NCI-H1417 (cell line): ENCODE measurements at places on chromosomes 2 and 18.

GRCh38 chr2:33336036-33336625 lies 140.3 kb upstream of the RASGRP3 start:
- DNase-seq, result no peak

DNA sequence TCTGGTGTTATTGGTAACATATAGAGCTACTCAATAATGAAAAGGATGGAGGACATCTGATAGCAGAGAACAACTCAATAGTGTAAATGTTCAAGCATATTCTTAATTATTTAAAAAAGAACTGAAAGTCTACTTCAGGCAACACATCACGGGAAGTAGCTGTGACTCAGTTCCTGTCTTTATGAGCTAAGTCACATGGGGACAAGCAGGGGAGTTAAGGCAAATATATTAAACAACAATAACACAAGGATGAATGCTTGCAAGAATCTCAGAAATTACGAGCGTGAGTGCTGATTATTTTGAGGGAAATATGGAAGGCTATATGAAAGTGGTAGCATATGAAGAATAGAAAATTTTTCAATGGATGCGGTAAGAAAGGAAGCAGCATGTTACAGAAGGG lies 4.0 kb upstream of the HNMT start:
- DNase-seq, result no peak

DNA sequence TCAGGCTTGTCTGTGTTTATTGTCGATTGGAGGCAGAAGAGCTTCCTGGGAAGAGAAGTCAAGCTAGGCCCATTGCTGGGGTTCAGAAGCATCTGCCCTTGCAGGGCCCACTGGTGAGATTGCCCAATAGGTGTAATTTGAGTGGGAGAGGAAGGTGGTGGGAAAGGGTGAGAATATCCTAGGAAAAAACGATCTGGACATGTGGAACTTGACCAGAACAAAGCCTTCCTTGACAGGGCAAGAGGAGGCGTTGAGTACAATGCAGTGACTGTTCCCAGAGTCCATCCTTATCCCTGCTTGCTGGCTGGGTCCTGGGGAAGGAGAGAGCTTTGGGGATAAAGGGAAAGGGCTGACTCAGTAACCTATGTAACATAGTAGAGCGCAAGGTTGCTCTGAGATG lies 27.1 kb downstream of the NABP1 start:
- no peak for DNase-seq

DNA sequence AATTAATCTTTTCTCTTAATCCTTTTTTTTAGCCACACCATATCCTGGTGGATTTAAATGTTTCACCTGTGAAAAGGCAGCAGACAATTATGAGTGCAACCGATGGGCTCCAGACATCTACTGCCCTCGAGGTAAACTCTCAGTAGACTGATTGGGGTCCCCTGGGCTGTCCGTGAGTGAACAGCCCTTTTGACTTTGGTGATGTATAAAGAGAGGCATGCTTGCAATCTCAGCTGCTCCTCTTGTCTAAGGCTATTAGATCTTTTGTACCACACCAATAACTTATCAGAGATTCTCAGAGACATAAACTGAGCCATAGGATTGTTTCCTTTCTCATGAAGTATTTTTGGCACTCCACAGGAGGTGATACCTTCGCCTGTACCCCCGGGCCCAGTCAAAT lies 118.6 kb downstream of the LYPD6 start:
- DNase-seq, result no peak

DNA sequence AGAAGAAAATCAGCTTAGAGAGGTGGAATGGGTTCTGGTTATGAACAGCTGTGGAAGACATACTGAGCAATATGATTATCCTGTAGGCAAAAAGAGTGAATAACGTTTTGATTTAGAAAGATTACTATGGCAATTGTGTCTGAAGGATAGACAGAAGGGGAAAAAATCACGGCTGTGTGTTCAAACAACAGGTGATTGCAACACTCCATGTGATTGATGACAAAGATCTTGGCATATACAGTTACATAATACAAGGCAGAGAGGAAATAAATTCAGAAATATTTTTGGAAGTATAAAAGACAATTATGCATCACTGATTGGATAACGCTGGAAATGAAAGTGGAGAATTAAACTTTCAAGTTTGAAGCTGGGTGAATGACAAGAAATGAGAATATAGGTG lies 58.5 kb upstream of the KCNJ3 start:
- DNase-seq, result no peak

DNA sequence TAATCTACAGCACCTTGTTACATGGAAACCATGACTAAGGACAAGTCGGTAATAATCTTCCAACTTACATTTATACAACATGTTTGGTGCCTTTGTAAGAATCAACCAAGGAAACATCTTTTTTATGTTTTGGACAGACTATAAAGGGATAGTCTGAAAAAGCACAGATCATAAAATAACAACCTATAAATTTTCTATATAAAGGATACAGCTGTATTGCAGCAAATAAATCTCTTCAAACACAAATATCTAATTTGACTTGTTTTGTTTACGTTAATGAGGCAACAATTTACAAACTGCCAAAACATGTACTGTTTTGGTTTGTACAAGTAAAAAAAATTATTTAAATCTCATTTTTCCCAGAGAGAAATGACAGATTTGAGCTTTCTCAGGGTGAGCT lies 92.5 kb downstream of the SRBD1 start:
- DNase-seq, result no peak

GRCh38 chr2:219099329-219099728 lies 38.6 kb upstream of the IHH start:
- DNase-seq, result no peak

- no peak for DNase-seq
Observed at GRCh38 chr2:57437077-57437476, 609.5 kb upstream of the VRK2 start.

DNA sequence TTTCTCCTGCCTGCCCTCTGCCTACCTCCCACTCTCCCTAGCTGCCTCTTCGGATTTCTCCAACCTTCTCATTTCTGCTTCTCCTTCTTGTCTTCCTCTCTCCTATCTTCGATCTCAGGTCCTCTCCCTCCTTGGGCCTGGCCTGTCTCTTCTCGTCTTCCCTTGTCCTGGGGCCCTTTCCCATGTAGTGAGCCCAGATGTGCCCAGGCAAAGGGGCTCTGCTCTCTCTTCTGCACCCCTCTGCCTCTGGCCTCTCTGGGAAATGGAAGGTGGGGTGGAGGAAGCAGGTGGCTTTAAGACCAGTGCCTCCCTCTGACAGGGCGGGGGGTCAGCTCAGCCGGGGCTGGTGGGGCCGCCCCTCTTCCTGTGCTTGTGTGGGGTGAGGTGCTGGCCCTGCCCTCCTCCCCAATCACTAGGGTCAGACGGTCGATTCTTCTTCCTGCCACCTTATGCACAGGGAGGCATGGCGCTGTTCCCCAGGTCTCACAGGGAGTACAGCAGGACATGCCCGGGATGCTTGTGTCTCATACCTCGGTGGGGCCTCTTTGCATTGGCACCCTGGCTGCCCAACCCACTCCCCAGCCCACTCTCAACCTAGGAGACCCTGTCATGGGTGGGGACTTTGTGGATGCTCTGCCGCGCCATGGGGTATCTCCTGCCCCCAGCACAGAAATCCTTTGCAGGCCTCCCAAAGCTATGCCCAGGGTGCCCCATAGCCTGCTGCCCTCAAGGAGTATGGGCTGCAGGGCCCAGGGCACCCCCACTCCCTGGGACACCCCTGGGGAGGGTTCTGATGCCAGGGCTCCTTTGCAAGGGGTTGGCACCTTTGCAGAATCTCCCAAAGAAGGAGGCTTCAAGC lies 213.8 kb upstream of the HAAO start:
- DNase-seq, result no peak

DNA sequence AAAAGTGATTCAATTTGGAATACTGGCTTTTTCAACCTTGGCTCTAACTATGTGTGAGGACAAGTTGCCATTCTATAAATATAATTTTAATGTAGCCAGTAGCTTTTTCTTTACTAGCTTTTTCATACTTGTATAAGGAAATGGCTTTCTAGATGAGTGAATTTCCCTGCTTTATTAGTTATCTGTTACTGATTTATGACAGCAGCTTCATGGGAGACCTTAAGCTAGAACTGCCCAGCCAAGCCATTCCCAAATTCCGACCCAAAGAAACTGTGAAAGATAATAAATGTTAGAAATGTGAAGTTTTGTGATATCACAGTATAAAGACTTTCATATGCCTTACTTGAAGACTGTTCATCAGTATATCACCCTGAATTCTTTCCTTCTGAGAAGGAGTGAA lies 32.3 kb downstream of the BABAM2 start:
- no peak for DNase-seq

DNA sequence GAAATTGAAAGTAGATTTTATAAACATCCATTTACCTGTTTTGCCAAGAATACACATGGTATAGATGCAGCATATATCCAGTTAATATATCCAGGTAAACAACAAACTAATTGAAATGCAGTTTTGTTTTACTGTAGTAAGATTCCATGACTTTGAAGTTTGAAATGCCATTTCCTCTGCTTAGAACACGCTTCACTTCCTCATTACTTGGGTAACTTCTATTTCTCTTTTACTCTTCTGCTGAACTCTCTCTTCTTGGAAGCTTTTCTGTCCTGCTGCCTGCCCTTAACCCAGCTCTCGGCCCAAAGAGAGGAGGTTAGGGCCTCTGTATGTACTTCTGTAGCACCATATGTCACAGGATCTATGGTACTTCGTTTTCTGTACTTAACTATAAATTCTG lies 14.1 kb upstream of the IL1RL2 start:
- no peak for DNase-seq

DNA sequence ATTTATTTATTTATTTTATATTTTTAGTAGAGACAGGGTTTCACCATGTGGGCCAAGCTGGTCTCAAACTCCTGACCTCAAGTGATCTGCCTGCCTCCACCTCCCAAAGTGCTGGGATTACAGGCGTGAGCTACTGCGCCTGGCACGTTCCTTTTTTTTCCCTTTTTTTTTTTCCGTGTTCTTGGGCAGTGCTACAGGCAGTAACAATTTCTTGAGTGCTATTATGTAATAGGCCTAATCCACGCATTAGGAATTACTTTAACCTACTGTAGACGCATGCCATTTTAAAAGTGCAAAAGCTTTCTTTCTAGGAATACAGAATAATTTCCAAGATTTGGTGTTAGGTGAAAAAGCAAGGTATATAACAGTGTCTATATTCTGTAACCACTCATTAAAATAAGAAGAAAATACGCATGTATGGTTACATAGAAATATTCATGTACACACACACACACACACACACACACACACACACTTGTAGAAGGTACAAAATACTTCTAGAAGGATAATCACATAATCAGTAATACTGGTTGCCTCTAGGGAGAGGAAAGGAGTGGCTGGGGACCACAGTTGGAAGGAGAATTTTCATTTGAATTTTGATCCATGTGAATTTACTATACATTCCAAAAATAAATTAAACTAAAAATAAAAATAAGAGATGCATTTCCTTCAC lies 92.3 kb downstream of the METTL8 start:
- no peak for DNase-seq

DNA sequence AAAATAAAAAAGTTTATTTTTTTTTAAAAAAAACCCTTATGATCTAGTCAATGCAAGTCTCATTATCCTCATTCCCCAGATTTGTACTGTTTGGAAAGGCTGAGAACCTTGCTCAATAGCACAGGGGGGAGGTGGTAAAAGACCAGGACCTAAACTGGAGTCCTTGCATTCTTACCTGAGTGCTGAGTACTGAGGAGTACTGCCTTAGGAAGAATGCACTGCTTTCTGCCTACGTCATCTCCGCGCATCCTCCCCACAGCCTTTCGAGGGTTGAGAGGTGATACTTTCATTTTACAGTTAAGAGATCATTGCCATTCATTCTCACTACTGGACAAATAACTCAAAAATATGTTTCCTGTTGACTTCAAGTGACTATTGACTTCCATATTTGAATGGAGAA lies 73.8 kb downstream of the MAP3K20 start:
- DNase-seq, result no peak

DNA sequence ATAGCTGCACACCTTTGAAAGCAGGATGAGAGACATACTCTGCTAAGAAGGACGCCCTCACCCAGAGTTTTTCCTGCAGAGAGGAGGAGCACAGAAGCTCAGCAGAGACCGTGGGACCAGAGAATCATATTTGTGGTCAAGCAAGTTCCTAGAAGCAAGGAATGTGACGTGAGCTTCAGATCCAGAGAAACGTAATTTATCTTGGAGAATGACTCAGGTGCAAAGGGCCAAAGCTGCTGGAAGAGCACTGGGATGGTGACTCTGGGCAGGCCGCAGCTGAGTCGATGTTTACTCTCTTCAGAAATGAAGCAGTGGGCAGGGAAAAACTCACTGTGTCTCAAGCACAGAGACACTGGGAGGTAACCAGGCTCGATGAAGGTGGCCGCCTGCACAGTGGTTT lies 50.1 kb upstream of the IGFBP2 start:
- no peak for DNase-seq

DNA sequence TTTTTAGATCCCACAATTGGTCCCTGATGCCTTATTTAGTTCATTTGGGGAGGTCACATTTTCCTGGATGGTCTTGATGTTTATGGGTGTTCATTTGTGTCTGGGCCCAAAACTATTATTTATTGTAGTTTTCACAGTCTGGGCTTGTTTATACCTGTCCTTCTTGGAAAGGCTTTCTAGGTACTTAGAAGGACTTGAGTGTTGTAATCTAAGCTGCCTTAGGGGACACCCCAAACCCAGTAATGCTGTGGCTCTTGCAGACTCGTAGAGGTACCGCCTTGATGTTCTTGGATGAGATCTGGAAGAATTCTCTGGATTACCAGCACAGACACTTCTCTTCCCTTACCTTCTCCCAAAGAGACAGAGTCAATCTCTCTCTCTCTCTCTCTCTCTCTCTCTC lies 25.0 kb upstream of the ITSN2 start:
- no peak for DNase-seq
